Stimulated activated CD4-positive, alpha-beta T cell treated with anti-CD3 and anti-CD28 coated beads, Interleukin-2, amount 100 ng/mL, for 4 hours (primary cell): ENCODE measurements at places on chromosomes 11 and 22.

- DNase-seq = no peak
Observed at GRCh38 chr22:41030891-41031290, 61.5 kb upstream of the EP300 start.

GRCh38 chr22:42560381-42560780 lies 6.6 kb downstream of the SERHL2 start:
- no peak for DNase-seq

DNA sequence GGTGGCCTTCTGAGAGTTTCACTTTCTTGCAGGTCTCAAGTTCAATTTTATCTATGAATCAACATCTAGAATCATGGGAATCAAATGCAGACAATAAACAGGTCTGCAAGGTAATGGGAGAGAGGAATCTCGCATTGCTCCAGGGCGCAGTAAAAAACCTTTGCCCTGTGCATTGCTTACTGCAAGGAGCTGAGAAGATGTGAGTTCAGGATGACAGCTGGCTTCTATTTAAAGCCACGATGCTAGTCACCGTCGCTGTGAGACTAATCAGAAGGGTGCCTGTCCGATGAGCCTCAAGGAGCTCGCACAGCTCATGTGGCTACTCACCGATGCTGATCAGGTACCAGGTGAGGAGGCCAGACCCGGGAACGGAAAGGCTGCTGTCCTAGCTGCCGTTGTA lies 30.2 kb upstream of the APOA1 start:
- DNase-seq = no peak

DNA sequence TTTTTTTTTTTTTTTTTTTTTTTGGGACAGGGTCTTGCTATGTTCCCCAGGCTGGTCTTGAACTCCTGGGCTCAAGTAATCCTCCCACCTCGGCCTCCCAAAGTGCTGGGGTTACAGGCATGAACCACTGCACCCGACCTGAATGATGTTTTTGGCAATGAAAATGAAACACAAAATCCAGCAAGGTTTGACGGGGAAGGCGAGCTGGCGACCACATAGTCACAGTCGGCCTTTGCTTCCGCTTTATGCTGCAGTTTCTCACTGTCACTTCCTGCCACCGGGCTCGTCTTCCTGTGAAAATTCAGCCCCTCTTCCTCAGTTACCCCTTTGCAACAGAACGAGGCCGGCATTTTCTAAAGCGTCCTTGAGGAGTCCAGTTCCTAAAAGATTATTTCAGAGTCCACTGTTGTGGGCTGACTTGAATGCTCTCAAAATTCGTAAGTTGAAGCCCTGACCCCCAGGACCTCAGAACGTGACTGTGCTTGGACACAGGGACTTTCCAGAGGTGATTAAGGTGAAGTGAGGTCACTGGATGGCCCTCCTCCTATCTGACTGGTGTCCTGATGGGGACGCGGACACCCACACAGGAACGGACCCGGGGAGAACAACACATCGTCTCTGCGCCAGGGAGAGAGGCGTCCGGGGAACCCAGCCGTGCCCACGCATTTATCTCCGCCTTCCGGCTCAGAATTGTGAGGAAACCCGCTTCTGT lies 2.9 kb upstream of the BID start:
- DNase-seq = no peak

GRCh38 chr11:5690736-5691135 lies 1.1 kb downstream of the TRIM22 start:
- no peak for DNase-seq

DNA sequence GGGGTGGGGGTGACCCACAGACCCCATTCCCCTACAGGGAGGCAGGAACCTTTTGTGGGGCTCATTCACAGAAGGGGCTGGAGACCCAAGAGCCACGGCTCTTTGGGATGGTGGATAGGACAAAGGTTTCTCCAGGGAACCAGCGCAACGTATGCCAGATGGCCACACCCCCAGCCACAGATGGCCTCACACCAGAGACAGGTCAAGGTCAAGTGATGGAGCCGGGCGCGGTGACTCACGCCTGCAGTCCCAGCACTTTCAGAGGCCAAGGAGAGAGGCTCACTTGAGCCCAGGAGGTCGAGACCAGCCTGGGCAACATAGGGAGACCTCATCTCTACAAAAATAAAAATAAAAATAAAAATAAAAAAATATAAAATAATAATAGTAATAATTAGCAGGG lies 17.1 kb upstream of the BRSK2 start:
- no peak for DNase-seq

- no peak for DNase-seq
Observed at GRCh38 chr11:24609192-24610119, 112.6 kb downstream of the LUZP2 start.
